NCI-H226 (cell line): ENCODE measurements at places on chromosomes 3 and 15.

DNA sequence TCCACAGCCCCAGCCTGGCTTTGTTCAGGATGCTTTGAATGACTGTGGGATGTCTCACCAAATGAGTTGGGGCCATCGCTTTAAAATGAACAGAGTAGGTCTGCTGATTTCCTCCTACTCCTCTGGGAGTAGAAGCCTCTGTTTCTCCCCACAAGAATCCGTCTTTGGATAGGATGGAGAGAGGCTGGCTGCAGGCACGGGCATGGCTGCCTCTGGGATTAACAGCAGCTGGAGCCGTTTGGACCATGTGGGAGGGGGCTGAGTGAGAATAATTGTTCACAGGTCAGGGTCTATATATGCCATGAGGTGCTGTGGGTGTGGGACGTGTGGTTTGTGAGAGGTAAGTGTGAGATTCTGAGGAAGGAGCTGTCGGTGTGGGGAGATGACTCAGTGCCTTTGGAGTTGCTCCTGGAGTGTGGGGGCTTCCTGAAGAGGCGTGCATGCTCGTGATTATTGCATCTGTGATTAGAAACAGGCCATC, 48.0 kb upstream of the APEH start:
- DNase-seq = peak; percentile 28

DNA sequence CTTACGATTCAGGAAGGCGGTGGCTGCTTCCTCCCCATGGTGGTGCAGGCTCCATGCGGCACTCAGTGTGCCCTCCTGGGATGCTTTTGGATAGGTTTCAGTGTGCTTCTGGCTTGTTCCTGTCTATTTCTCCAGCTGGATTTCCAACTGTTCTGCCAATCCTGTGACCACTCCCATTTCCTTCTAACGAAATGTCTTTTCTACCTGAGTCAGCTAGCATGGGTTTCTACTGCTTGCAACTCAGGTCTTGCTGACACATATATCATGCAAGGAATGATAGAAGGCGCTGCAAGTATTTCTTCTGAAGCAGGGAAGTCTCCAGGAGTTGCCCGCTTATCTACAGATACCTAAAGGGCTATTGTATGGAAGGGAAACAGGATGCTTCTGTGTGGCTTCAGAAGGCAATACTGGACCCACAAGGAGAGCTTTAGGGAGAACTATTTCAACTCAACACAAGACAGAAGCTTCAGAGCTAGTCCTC, 244.4 kb downstream of the OPA1 start:
- DNase-seq = no peak

DNA sequence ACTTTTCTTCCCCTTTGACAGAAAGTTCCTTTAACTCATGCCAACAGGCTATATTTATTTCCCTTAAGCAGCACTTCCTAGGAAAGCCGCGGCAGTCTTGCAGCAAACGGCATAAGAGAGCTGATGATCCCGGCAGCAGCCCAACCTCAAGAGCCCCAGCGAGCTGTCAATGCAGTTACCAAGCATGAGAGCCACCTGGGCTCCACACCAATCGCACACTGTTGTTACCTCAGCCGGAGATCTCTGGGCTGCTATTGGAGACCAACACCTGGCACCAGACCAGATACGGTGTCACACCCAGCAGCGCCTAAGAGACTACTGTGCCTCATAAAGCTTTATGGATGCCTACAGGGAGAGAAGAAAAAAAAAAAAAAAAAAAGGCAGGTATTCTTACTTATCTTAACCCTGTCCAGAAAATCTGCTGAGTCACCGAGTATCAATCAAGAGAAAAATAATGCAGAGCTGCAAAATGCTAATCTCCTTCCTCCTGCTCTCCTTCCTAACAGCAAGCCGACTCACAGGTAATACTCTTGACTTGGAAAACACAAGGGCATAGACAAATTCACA, 11.7 kb downstream of the ABCC5 start:
- DNase-seq = peak; percentile 20

DNA sequence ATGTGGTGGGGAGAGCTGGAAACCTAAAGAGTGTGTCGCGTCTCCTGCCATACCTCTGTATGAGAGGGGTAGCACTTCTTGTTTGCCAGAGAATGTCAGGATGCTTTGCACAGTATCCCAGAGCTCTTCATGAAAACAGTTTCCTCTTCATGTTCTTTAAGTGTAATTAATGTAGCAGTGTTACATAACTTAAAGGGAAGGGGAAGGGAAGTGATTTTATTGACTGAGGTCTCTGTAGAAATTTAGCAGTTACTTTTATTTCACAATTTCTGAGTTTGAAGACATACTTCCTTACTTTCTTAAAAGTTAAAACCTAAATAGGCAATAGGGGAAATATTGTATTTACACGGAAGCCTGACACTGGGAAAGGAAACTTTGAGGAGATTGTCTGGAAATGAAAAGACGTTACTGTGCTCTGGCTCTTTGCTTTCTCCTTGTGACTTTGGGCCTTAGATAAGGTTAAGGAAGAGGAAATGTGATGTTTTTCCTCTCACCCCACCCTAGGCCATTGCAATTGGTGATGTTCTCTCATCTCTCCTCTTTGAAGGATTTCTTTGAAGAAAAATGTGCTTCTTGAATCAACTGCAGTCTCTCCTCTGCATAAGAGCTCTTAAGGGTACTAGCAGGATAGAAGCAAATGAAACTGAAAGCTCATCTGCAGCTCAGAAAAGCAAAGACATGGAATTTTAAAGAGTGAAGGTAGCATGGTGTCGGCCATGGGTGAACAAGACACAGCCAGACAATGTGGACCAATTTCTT, 6.0 kb downstream of the NXPE3 start:
- DNase-seq = no peak

DNA sequence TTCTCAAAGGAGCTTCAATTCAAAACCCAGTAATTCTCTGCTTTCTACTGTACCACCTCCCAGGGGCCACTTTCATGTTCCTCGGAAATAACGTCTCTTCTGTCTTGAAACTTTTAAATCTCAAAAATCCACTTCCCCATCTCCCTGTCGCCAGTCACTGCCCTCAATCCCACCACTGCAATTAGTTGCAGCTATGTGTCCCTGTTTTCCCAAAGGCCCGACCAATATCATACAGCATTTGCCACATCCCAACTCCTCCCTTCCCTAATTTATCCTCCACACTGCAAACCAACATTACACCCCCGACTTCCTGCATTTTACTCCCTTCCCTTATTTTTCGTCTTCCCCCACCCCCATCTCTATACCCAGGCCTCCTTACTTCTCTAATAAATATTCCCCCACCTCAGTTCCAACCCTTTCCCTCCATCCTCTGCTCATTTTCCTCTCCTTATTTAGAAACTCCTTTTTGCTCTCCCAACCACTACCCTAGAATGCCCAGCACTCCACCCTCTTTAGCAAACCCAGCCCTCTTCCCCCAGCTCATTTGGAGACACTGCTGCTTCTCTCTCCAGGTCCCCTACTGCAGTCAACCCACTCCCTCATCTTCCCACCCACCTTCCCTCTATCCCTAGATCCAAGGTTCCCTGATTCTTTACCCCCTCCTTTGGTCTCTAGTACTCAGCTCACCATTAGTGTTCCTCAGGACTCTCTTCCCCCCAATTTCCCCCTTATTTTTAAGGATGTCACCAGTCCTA, 1.1 kb downstream of the NPTN start:
- DNase-seq = no peak
